Kasumi-1 (cell line): ENCODE measurements at places on chromosomes 6 and 20.

DNA sequence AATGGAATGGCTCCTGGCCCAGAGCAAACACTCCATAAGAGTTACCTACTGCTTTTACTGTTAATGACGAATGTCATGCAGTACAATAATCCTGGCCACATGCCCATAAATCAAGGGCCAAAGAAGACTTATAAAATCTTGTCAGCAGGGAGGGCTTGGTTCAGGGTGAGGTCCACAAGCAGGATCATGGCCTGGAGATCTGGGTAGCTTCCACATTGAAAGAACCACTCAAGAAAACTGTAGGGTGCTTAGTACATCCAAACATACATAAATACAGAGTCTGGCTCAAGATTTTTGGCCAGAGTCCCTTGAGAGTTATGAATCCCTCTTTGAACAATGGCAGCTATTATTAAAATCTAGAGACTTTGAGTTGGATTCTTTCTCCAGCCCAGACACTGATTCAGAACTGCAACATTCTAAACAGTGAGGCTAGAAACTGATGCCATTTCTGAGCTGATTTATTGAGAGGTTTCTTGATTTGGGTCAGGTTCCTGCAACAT lies 188.7 kb downstream of the CDC5L start:
- no peak for DNase-seq

GRCh38 chr20:22312744-22313346 lies 271.5 kb downstream of the FOXA2 start:
- peak; percentile 3 for DNase-seq

GRCh38 chr6:157571269-157571668 lies 190.3 kb downstream of the ZDHHC14 start:
- DNase-seq = no peak

GRCh38 chr6:135640048-135640447 lies 142.5 kb upstream of the AHI1 start:
- no peak for DNase-seq

DNA sequence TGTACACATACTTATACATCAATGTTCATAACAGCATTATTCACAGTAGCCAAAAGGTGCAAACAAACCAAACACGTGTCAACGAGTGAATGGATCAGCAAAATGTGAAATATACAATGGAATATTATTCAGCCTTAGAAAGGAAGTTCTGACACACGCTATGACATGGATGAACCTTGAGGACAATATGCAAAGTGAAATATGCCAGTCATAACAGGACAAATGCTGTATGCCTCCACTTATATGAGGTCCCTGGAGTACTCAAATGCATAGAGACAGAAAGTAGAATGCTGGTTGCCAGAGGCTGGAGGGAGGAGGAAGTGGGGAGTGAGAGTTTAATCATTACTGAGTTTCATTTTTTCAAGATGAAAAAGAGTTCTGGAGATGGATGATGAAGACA lies 37.8 kb upstream of the IGF2R start:
- no peak for DNase-seq

GRCh38 chr6:25768566-25768965 lies 14.0 kb downstream of the SLC17A4 start:
- no peak for DNase-seq

DNA sequence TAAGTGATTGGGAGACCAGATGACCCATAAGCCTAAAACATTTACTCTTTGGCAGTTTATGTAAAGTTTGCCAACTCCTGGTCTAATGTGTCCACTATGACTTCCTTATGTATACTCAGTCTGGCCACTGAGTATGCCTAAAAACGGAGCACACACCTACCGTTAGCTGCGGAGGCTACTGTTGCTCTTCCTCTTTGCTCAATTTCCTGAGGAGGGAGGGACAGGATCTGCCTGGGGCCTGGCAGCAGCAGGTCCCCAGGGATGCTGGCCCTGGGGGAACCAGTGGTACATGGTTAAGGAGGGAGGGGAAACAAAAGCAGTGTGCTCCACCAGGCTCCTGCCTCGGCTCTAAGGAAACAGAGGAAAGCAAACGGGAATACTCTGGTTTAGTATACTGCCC lies 113.5 kb downstream of the CDYL start:
- DNase-seq = peak; percentile 77

- no peak for DNase-seq
Measured at GRCh38 chr6:143286251-143286795, 164.2 kb downstream of the ADAT2 start.

DNA sequence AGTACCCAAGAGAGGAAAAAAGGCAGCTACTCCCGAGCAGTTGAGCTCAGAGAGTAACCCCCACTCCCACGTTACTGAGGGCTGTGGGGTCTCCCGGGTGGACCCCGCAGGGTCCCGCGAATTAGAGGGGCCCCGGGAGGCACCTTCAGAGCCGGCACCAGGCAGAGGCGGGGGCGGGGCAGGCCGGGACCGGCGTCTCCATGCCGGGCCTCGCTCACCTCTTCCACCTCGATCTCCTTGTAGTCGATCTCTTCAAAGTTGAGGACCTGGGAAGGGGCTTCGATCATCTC lies 381 bp downstream of the MAP3K7 start:
- DNase-seq = no peak

DNA sequence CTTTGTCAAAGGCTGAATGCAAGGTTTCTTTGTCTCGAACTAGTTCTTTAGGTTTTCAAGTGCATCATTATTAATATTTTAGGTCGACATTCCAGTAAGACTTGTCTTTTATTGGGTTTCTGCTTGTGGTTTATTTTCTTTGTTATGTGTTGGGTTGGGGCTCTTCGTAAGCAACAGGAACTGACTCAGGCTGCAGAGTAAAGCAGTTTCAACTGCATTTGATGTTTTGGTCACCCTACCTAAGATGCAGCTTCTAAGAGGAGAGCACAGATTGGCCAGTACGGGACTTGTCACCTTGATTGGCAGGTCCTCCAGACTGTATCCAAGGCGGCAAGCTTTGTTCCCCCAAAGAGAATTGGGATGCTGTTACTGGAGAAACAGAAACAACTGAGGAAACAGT lies 149.5 kb upstream of the SULF2 start:
- DNase-seq = no peak

- peak; percentile 98 for DNase-seq
Measured at GRCh38 chr6:26103770-26104456, 16.7 kb downstream of the HFE start.

DNA sequence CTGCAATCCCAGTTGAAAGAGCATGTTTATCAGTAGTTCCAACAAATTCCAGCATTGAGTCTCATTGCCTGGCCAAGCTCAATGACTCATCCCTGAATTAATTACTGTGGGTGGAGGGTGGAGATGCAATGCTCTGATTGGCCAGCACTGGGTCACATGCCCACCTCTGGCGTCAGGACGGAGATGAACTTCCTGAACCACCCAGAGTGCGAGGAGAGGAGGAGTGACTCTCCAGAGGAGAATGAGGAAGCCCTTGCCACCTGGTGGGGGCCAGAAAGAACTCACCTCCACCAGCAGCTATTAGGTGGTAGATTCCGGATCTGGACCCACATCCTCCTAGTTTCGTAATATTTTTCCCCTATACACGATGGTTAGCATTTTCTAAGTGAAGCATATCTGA lies 283.9 kb downstream of the TBC1D7 start:
- peak; percentile 14 for DNase-seq

DNA sequence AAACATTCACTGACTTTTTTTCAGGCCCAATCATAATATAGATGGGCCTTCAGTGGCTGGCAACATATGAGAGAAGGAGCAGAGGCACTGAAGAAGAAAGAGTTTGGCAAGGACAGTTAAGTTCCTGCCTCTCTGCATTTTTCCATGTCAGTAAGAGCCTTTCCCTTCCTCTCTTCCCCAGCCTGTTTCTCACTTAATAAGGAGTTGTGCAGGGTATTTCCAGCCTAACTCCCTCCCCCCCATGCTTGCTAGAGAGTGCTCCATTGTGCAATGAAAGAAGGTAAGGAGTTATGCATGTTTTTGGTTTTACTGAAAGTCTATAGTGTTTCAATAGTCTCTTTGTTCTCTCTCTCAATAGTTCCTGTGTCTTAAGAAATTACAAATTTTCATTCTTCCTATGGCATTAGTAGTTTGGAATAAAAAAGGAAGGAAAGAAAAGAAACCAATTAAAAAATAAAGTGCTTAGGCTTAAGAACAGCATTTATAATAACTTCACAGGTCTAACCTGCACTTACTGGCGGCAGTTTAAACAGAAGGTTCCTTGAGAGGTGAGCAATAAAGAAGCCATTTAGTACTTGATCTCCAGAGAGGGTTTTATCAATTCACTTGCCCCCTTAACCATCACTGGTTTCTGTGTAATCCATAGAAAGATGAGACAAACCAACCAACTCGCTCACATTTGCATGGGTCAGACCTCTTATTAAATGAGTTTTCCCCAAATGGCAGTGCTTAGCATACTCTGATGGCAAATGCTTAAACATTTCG lies 251.1 kb downstream of the PTPRT start:
- DNase-seq = no peak

DNA sequence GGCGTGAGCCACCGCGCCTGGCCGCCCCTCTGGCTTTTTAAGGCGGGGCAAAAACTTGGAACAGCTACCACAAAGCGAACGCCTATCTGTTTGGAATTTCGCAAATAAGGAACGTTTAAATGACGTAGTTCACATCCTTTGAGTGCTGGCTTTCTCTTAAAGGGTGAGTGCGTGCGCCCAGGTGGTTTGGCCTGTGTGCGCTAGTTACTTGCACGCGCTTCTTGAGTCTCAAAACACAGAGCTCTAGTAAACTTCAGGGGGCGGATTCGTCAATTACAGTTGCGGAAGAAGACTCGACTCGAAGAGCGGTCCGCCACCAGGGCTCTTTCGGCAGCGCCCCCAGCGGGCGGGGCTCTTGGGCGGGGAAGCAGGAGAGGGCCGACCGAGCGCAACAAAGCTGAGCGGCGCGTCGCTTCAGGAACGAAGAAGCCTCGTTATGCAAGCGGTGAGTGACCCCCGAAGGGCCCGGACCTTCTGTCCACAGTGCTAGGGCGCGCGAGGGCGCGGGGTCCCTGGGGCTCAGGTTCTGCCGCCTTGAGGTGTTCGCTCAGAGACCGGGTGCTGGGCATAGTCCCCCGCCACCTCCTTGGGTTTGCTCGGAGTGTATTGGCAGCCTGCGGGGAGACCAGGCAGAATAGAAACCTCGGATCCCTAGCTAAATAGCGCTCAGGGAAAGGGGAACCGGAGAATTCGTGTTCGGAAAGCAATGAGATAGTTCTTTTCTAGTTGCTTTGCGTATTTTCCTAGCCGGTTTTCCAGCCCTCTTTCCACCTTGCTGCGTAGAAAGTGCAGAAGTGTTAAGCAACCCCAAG lies at the start of gene SYCP2L:
Gene SYCP2L (plus strand): TSS at position 362 of the 812 bp plus-strand sequence. CDS start 75 bp downstream, at position 437.
- no peak for DNase-seq

GRCh38 chr6:96727144-96727543 lies 110.1 kb downstream of the GPR63 start:
- no peak for DNase-seq

- DNase-seq = no peak
Measured at GRCh38 chr20:25044660-25045342, 13.1 kb downstream of the ACSS1 start.

- DNase-seq = no peak
Measured at GRCh38 chr6:128238225-128238624, 282.2 kb downstream of the PTPRK start.

DNA sequence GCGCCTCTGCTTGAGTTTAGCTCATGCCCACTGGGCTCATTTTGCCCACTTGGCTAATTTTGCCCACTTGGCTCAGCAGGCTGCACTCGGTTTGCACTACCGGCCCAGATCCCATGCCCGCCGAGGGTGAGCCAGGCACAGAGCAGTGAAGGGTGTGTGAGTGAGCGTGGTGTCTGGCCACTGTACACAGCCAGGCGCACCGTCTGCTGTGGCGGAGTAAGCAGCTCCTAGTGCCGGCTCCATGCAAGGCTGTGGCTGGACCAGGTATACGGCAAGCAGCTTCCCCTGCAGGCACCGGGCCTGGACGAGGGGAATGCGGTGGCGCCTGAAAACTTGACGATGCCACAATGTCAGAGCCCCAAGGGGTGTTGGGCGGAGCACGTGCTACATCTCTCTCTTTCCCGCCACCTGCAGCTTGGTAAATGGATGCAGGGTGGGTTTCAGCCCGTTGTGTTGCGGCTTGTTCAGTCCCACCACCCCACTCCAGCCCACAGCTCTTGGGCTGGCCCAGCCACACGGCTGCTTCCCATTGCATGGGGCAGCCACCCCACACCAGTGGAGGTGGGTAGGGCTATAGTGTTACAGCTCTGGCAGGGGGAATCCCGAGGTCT lies 9.9 kb downstream of the OR2B6 start:
- DNase-seq = no peak

DNA sequence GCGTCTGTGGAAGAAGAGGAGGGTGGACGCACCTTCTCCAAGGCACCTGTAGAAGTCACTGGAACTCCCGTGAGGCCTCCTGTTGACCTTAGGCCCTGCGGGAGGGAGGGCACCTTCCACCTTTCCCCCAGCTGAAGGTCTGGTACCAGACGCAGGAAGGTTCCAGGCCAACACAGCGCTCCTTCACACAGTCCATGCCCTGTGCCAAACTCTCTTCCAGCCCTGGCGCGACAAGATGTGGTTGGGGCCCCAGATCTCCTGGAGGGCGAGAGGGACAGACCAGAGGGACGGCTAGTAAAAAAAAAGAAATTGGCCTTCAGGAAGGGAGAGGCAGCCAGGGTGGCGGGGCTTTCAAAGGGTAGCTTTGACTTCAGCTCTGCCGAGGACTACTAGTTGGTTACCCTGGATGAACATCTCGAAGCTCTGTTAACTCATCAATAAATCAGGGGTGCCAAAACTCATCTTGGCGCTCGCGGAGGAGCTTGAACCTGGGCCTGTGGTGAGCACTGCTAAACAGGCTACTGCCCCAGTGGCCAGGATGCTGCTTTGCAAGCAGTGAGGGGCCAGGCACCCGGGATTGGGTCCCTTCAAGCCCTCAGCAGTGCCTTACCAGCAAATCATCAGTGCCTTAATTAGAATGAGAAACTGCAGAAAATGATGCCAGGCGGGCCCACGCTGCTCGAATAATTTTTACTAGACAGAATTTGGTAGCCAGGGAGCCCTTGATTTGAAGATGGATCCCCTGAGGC lies 14.9 kb downstream of the AARS2 start:
- no peak for DNase-seq

DNA sequence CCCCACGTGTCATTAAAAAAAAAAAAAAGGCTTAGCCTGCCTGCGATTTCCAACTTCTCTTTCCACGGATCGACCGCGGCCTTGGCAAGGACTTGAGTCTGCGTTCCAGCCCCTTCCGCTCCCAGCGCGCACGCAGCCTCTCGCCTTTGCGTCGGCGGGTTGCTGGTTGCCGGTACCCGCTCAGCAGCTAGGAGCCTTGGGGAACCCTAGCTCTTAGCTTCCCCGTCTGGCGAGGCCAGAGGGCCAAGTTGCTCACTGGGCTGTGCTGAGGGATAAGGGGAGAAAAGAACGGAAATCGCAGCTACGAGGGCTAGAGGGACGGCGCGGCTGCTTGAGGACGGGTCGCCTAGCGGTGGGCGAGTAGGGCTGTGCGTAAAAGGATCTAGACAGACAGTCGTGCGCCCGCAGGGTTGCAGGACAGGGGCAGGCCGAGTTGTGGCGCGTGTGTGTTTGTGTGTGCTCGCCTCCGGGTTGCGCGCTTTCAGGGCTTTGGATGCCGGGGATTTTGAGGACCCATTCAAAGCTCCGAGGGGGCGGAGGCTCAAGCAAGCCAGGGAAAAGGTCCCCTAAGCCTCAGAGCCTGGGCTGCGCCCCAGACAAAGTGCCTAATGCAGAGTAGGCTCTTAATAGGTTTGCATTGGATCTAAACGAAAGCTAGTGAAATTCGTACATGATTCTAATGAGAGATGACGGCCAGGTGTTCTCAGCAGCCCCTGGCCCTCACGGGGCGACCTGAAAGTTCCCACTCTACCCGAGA lies 40.5 kb upstream of the OSTM1 start:
- peak; percentile 67 for DNase-seq

- no peak for DNase-seq
Measured at GRCh38 chr6:133034509-133035206, 206.5 kb upstream of the EYA4 start.
